CD4-positive, alpha-beta T cell treated with Interleukin-6 for 4 hours (primary cell): ENCODE measurements at places on chromosomes 2 and 18.
A peak's percentile ranks its signal among the peaks of the same experiment; 100 is the strongest.

DNA sequence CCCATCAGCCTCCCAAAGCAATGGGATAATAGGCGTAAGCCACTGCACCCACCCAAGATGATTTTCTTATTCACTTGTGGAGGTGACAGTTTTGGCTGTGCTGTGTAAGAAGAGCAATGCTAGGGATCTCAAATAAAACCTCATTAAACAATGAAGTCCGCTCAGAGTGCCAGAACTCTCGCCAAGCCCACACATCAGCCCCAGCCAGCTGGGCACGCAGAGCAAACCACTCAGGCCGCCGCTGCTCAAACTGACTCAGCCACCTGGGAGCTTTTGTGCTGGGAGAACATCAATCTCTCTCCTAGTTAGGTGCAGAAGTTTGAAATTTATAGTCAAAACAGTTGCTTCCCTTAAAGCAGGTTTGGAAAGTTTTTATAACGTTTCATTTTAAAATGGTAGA is 47.6 kb downstream of the RNF152 start:
- DNase-seq = no peak

DNA sequence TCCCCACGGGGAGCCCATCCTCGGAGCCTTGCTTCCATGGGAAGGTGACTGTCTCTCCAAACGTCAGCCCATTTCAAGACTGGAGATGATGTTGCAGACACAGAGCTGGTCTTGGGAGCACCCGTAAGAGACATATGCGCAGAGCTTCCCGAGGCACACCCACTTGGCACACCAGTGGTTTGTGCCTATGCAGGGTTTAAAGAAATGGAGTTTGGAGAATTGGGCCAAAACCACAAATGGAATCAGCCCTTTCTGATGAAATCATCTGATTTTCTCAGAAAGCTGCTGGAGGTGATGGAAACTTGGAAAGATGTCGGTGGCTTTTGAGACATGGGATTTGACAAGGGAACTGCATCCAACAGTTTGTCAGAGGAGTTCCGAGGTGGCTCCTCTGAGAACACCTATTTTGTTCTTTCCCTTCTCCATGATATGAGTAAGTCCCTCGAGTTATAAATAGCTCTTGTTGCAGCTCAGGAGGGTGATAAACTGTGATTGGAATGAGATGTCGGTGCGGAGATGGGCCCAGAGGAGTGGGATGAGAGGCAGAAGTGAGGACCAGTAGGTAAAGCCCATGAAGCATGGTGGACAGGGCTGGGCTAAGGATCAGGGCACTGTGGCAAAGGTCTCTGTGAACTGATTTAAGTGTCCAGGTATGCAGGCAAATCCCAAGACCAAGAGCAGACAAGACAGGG is 225.7 kb downstream of the ACKR3 start:
- DNase-seq = no peak

DNA sequence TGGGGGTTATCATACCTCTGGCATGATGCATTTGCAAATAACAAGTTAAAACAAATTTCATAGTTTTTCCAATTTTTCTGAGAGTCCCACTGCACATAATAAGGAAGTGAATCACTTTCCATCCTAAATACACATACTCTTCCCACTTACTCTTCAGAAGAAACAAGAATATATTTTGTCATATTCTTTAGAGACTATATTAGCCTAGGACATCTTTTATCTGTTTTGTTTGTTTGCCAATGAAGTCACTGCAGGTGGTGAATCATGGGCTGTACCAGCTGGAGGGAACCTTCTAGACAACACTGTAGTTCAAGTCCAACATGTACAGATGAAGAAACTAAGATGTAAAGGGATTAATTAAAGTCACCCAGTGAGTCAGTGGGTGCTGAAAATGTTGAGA is 116.8 kb downstream of the XIRP2 start:
- no peak for DNase-seq

DNA sequence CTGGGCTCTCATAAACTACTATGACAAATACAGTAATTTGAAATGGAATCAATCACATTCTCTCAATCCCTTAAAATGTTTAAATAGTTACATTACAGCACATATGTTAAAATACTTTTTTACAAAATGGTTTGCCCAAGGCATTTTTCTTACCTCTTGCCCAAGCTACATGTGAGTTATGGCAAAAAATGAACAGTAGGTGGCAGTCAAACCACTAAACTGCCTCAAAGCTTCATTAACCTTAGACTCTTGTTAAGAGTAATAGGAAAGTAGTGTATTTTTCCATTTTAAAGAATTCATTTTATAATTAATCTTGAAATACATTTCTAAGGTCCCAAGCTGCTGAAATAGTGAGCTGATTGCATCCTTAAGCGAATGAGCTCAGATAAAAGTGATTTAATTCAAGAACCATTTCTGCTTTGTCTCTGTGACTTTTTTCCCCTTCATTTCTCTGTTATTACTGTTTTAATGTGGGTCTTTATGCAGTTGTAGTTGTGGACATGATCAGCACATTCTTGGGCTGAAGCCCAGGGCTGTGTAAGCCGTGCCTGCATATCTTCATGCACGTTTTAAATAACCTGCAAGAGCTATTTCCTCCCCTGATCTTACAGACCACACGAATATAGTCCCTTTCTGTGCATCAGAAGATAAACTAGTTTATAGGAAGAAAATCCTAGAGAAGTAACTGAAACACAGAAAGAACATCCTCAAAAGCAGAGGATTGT is 311.8 kb downstream of the LNPK start:
- DNase-seq = peak; percentile 30

- no peak for DNase-seq
Measured at GRCh38 chr2:143356736-143357446, 227.7 kb downstream of the ARHGAP15 start.

DNA sequence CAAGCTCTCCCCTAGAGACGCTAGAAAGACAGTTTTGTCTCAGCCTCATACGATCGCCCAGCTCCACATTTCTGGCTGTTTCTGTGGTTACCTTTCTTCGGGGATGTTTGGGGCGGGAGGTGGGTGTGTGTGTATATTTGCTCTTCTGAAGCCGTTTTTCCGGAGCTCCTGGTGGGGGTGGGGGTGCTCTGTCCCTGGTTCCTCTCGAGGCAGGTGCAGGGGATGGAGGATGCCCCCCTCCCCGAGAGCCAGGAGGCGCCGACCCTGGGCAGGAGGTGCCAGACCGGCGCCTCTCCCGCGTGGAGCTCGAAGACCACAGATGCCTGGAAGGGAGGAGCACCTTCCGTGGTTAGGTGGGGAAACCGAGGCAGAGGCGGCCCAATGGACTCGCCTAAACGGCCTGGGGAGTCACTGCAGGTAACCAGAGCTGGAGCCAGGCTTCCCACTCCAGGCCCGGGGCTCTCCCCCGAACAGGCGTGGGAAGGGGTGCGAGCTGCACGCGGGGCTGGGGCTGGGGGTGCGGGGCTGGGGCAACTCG is 694 bp upstream of the HPCAL1 start:
- peak; percentile 25 for DNase-seq

DNA sequence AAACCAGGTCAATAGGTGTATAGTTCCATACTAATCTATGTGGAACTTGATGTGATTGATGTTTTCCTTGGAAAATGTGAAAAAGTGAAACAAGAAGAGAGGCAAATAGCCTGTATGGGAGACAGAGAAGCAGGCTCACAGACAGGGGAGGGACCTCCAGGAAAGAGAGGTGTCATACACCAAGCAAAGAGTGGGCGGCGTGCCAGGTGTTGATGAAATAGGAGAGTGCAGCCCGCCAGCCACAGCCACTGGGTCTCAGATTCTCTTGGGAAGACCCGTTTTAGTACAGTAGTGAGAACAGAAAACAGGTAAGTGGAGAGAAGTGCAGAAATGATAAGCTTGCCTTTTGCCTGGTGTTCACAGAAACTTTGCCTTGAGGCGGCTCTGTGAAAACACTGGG is 301.9 kb downstream of the ZNF407 start:
- DNase-seq = no peak

- DNase-seq = no peak
Measured at GRCh38 chr2:127401757-127402695, 14.3 kb upstream of the MAP3K2 start.

GRCh38 chr2:179348906-179349305 is 84.3 kb upstream of the SESTD1 start:
- DNase-seq = no peak

GRCh38 chr2:240567872-240568677 is at the start of gene RNPEPL1:
TSS of gene RNPEPL1 (plus strand) at chr2:240568484. CDS start at chr2:240568587, 103 bp downstream.
- DNase-seq = peak; percentile 69

DNA sequence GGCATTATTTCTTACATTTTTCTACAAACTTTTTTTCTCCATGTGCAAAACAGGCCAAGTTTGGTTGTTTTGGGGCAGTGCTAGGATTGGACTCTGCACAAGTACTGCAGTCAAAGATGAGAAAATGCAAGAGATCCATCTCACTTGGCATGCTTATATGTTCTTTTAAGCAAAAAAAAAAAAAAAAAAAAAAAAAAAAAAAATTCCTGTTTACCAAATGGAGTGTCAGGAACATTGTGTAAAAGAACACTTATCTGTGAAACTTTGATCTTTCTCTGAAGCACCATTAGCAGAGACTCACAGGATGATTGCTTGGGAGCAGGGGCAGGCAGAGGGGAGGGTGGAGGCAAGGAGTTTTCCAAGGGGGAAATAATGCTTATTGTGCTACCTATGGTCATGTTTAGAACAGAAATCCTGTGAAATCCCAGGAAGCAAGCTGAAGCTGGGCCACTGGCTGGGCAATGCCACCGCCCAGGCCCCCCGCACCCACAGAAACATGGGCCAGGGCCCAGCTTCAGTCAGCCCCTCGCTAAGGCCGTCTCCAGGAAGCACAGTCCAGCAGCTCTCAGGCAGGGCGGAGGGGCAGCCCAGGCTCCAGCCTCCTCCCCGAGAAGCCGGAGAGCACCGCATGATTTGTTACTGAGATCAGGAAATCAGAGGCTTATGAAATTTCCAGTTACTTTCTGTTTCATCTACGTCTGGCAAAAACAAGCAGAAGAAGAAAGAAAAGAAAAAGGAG is 229.4 kb downstream of the ZNF516 start:
- DNase-seq = no peak

- no peak for DNase-seq
Measured at GRCh38 chr2:44944102-44944951, 2.8 kb downstream of the SIX3 start.

GRCh38 chr2:17085546-17086202 is 420.0 kb upstream of the CYRIA start:
- no peak for DNase-seq

- DNase-seq = peak; percentile 63
Measured at GRCh38 chr2:118202707-118203303, 114.5 kb downstream of the INSIG2 start.

DNA sequence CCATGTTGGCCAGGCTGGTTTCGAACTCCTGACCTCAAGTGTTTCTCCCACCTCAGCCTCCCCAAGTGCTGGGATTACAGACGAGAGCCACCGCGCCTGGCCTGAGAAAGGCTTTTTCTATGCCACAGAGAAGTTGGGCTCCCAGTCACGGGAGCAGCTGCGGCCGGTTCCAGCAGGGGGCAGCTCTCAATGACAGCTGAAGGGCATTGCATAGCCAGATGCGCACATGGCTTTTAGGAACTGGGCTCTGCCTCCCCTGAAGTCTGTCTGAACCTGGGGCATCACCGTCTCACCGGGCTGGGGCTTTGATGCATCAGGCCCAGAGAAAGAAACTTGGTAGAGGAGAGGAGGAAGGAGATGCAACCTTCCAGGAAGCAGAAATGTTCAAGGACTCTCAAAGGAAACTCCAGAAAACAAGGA is 84.2 kb upstream of the LAPTM4A start:
- peak; percentile 12 for DNase-seq

GRCh38 chr2:85854897-85855296 is 33.9 kb downstream of the ST3GAL5 start:
- no peak for DNase-seq

DNA sequence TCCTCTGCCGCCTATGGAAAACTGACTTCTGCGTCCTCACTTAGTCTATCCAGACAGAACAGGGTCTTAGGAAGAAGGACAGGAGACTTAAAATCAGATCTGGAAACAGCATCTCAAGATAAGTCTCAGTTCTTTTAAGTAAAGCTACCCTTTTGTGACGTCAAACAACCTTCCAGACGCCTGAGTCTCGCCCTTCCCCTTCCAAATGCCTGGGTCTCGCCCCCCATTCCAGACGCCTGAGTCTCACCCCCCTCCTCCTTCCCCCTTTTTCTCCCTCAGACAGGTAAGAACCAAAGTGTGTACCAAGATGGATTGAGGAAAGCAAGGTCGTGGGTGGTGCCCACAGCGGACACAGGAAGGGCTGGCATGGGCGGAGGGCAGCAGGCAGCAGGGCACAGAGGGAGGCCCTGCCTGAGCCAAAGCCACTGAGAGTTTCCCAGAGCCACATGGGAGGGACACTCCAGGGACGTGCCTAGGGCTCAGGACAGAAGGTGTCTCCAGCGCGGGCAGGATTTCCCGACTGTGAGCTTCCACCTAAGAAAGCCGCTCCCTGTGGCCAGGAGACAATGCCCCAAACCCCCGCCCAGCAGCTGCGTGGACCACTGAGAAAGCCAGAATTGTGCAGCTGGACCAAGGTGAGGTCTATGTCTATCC is 51.3 kb downstream of the ANKMY1 start:
- no peak for DNase-seq

- no peak for DNase-seq
Measured at GRCh38 chr2:133726973-133727372, 158.7 kb upstream of the NCKAP5 start.

GRCh38 chr2:51986101-51986500 is 954.2 kb upstream of the NRXN1 start:
- no peak for DNase-seq

DNA sequence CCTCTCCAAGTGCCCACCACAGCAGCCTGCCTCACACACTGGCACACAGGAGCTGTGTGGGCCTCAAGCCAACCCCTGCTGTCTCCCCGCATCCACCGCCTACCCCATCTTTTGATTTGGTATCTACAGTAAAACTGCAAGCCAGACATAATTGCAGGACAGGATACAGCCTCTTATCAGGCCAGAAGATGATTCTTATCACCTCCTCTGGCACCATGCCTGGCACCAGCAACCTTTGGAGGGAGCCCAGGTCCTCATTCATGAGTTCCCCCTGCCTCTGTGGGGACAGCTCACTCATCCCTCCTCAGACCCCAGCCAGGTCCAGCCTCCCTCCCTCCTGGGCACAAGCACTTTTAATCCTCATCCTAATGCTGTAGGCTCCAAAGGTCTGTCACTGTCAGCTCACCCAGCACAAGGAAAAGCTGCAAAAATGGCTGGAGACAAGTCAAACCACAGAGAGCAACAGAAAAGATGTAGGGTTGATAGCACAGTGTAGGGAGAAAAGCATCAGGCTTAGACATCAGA is 9.7 kb downstream of the RAB11FIP5 start:
- no peak for DNase-seq

GRCh38 chr2:197307933-197308521 is 2.6 kb downstream of the ANKRD44 start:
- peak; percentile 23 for DNase-seq

DNA sequence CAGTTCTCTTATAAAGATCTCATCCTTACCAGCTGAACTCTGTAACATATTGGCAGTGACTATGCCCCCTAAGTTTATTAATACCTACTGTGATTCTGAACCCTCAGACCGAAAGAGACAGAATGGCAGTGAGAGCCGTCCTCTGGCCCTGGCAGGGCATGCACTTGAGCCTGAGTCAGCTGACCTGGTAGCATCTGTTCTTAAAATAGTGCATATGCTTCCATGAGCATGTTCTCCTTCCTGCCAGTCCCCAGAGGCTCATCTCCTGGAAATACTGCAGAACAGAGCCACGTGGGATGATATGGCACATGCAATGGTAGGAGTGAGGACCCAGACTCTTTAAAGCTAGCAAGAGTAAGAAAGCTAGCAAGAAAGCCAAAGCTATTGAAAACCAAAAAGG is 59.0 kb downstream of the RASGRP3 start:
- no peak for DNase-seq

- DNase-seq = no peak
Measured at GRCh38 chr2:175256806-175257585, 75.5 kb upstream of the ATP5MC3 start.
